ENCODE measurements at places on chromosomes 7 and 10.

- peak overlapping the region; percentile 75 for H3K27ac ChIP-seq
- H3K36me3 ChIP-seq, result no peaks in the 10 kb centered on the region
- DNase-seq, result peak; percentile 43
- H3K27me3 ChIP-seq, result no peaks in the 10 kb centered on the region
Measured at GRCh38 chr10:62805231-62806099, 945 bp downstream of the ADO start.

DNA sequence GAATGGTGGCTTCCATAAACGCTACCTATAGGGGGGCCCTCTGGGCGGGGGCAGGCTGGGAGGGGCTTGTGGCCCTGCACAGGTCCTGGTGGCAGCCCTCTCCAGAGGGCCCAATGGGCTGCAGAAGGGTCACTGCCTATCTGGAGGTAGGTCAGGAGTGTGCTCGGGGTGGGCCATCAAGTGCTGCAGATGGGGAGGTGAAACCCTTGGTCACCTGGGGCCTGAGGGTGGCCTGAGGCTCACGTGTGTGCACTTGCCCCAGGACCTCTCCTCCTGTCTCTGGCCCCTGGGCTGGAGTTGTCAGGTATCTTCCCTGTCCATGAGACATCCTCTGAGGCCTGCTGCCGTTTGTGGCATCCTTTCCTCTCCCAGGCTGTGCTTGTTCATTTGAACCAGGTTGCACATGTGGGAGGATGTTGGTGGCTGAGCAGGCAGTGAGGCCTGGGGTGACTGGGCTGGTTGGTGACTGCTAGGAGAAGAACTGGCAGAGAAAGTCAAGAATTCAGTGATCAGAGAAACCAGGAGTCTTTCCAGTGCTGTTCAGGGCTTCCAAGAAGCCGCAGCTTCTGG, 21.1 kb upstream of the SH2D4B start:
- no peak overlapping the region for H3K27ac ChIP-seq
- peaks cover 54% of the 10 kb centered on the region for H3K36me3 ChIP-seq
- no peaks in the 10 kb centered on the region for H3K4me1 ChIP-seq
- no peaks in the 10 kb centered on the region for H3K27me3 ChIP-seq
- DNase-seq, result no peak

GRCh38 chr10:43905512-43906236, 257.0 kb upstream of the ZNF32 start:
- no peak for DNase-seq
- H3K4me1 ChIP-seq, result peaks cover 25% of the 10 kb centered on the region
- H3K4me3 ChIP-seq, result no peak overlapping the region
- no peak overlapping the region for H3K27ac ChIP-seq
- no peaks in the 10 kb centered on the region for H3K27me3 ChIP-seq

- no peak overlapping the region for H3K27ac ChIP-seq
- H3K4me3 ChIP-seq, result no peak overlapping the region
- no peak for DNase-seq
- H3K4me1 ChIP-seq, result no peaks in the 10 kb centered on the region
- H3K36me3 ChIP-seq, result no peaks in the 10 kb centered on the region
Measured at GRCh38 chr10:44519361-44519760, 134.5 kb upstream of the CXCL12 start.

DNA sequence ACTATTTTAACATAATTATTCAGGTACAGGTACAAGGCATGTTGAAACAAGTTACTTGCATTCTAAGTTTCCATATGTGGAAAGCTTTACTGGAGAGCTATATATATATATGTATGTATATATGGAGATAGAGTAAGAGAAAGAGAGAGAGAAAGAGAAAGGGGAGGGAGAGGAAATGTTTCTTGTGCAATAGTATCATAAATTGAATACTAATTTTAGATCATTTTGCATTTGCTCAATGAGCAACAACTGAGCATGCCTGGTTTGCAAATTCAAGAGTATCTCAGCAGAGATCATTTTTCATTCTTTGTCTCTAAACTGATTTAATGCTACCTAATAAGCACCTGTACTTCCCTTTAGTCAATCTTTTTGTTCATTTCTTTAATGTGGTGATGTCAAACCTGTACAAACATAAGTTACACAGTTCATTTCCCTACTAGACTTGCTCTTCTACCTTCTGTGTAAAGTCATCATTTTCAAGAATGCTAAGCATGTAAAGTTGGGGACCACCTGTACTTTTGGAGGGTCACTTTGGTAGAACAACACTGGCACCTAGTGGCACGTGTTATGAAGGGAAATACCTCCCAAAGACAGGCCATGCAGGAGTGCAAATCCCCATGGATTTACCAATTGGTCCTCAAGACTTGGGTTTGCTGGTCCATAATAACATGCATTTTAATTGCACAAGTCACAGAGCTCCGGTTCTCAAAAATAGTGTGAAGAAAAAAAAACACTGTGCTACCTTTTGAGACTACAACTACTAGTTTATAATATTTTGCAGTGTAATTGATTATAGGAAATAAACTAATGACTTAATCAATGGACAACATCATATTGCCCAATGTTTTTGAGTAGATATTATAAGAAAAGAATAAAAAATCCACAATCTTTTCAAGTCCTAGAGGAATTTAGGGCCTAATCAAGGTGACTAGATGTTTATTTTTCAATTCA, 431.2 kb upstream of the IGFBP3 start:
- H3K27me3 ChIP-seq, result peaks cover 2% of the 10 kb centered on the region
- no peak overlapping the region for H3K4me3 ChIP-seq
- H3K27ac ChIP-seq, result no peak overlapping the region
- H3K4me1 ChIP-seq, result no peaks in the 10 kb centered on the region
- peak; percentile 57 for DNase-seq

- H3K27me3 ChIP-seq, result no peaks in the 10 kb centered on the region
- H3K4me1 ChIP-seq, result no peaks in the 10 kb centered on the region
- no peak overlapping the region for H3K4me3 ChIP-seq
- H3K36me3 ChIP-seq, result no peaks in the 10 kb centered on the region
- no peak for DNase-seq
- no peak overlapping the region for H3K27ac ChIP-seq
Measured at GRCh38 chr7:90582164-90582563, 14.0 kb upstream of the CDK14 start.

DNA sequence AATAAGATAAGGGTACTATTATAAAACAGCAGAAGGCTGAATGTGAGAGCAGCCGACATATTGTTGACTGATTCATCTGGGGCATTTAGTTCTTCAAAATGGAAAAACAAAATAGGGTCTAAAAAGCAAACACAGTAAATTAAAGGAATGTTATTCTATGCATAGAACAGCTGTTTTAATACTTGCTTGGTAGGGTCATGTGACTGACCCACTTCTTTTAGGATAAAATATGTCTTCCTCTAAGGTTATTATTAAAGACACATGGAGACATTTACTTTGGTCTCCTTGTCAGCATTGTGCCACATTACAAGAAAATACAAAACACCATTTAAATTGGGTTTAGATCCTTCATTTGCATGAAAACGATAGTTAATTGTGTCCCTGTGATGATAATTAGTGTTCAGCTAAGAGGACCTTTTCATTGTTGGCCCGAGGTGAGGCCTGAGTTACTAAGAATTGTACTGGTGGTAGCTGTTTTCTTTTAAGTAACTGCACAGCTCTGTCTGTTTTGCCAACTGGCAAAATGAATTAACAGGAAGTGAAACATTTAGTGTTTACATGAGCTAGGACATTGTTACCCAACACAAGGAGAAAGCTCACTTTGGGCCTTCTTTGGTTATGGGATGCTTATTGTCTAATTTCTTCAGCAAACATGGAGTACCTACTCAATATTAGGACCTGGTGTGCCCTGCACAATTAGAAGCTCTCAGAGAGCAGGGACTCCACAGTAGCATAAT, 764.4 kb downstream of the LRMDA start:
- peaks cover 25% of the 10 kb centered on the region for H3K4me1 ChIP-seq
- no peak overlapping the region for H3K4me3 ChIP-seq
- DNase-seq, result no peak
- no peaks in the 10 kb centered on the region for H3K36me3 ChIP-seq
- no peaks in the 10 kb centered on the region for H3K27me3 ChIP-seq
- no peak overlapping the region for H3K27ac ChIP-seq

Data from HepG2 (cell line).